ENCODE measurements at places on chromosomes 5 and 9. TPM values are rescaled to one million over a fixed set of nuclear protein-coding genes. Genes with fewer than 3 reads are reported as not detected.

Gene PCDHGC4
- 4.5 TPM for total RNA-seq

Gene IER5L
- 39.3 TPM for total RNA-seq

Gene PCDHB7
- 5.0 TPM for total RNA-seq

Gene C5orf58
- total RNA-seq, result not detected

Gene FOXD4L6
- not detected for total RNA-seq

Gene PPP2R2B
- 54.1 TPM for total RNA-seq

Gene THG1L
- total RNA-seq, result 5.8 TPM

Gene GLT6D1
- not detected for total RNA-seq

All from sciatic nerve (tissue), 2 donors.